ENCODE measurements at places on chromosomes 1 and 21.

GRCh38 chr21:15868940-15869339 lies 139.2 kb downstream of the USP25 start:
- no peak for DNase-seq

GRCh38 chr1:24126018-24126671 lies 14.2 kb upstream of the MYOM3 start:
- peak; percentile 47 for DNase-seq

DNA sequence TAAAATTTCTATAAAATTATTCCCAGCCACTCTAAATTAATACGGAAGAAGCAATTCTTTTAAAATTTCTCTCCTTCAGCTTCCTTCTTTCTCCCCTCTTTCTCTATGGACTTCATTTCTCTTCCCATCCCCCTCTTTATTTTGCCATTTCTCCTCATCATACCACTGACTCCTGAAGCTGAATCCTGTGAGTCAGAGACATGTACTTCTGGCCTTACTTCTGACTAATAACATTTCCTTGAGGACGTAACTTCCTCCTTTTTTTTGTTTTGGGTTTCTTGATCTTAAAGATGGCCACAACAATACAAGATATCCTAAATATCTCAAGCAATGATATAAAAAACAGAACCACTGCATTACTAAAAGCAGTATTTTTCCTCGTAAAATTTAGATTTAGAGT lies 63.6 kb upstream of the DENND1B start:
- DNase-seq, result no peak

DNA sequence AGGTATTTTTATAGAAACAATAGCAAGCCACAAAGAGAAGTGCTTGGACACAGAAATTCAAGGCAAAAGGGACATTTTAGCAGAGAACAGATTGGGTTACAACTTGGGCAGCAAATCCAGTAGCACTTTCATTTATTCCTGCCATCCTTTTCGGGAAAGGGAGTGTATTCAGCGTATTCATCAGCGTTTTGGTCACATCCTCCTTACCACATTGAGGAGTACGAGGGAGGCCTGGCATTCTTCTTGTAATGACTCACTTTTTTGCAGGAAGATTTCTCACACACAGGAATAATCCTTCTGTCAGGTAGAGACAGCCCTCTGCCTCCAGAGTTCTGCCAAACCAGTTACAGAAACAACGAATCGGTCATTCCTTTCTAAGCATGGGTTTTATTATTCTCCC lies 18.1 kb upstream of the FAM78B start:
- no peak for DNase-seq

DNA sequence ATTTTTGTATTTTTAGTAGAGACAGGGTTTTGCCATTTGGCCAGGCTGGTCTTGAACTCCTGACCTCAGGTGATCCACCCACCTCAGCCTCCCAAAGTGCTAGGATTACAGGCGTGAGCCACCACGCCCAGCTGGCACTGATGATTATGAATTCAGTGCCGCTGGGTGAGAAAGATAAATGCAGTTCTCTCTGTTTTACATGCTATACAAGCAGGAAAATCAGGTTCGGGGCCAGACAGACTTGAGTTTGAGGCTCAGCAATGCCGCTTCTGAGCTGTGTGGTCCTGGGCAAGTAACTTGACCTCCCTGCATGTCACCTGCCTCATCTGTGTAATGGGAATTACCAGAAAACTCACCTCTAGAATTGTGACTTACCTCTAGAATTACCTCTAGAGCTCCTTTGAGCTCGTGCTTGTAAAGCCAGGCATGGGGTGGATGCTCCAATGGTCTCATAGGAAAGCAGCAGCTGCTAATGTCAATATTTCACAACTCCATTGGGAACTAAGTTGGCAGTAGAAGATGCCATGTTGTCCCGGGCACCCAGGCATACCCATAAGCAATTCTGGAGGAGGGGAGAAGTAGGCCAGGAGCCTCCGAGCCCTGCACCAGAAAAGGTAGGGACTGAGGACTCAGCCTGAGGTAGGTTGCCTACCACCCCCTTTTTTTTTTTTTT lies 119.8 kb upstream of the SLC25A33 start:
- DNase-seq, result no peak

GRCh38 chr1:10564063-10564462 lies 89.3 kb downstream of the PEX14 start:
- no peak for DNase-seq

DNA sequence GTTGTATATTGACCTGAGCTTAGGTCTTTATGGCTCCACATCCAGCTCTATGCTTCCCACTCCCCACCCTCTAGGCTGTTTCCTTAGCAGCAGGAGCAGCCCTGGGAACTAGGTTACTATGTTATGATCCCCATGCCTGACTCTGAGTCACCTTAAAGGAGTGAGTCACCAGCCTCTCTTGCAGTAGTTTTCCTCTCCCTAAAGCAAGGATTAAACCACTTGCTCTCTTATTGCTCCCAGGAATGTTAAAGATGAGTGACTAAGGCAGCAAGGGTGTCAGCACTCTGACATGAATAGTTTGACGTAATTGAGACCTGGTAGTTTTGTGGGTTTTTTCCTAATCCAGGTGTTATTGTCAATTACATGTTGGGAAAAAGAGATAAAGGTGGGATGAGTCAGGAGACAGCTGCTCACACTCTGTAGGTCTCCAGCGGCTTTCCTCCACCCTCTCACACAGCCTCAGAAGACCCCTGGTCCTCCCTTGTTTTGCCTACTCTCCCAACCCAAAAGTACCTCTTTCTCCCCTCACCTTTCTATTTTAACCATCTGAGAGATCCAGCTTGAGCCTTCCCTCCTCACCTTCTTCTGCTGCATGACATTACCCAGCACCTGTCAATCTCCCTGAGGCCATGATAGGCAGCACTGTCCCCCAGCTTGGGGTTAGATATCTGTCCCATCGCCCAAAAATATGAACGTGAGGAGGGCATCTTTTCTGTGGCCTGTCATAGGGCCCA lies 369.1 kb upstream of the VAMP3 start:
- peak; percentile 85 for DNase-seq

GRCh38 chr1:36163426-36163825 lies 7.5 kb downstream of the MAP7D1 start:
- DNase-seq, result no peak

DNA sequence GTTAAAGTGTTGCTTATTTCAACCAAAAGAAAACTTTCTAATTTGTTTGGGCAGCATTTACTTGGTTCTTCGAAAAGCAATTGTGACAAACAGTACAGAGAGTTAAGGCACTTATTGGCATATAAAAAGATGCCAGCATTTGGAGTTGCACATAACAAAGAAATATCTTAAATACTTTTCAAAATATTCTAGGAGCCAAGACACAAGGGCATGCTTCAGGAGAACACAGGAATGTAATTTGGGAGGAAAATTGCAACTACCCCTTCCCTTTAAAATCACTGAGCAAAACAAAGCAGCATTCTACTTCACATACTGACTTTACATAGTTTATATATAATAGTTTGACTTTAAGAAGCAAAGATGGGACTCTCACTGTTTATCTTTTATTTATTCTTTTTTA lies 4.6 kb upstream of the TIE1 start:
- DNase-seq, result peak; percentile 36

DNA sequence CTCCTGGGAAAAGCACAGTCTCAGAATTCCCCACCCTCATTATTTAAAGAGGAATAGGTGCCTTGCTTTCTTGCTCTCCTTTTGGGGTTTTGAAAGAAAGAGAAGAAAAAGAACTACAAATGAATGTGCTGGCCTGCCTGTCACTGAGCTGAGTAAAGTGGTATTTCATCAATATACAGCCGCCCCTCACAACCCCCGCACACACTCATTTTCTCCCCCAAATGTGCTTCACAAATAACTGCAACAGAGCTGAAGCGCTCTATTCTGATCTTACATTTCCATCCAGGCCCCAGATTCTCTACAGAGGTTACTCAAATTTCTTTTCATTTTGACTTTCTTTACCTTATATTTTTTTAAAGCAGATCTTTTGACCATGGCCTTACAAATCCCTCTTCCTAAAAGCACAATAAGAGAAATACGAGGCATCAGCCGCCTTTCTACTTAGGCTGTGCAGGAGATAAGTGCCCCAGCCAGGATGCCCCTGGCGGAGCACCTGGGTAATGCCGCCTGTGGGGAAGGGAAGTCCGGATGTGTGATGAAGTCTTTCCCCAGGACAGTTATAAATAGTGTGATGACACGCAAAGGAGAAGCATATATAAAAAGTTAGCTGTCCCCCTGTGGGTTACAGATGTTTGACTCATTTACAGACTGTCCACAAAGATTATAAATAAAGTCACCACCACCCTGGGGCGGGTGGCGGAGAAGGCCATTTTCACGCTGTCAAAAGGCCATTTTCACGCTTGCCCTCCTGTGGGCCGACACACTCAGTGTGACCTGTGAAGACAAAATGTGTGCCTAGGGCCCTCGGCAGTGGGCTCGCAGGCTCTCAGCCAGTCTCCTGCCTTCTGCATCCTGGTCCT lies 6.5 kb downstream of the KCNN3 start:
- DNase-seq, result peak; percentile 77

GRCh38 chr1:67314696-67315095 lies 7.0 kb downstream of the IL12RB2 start:
- no peak for DNase-seq

DNA sequence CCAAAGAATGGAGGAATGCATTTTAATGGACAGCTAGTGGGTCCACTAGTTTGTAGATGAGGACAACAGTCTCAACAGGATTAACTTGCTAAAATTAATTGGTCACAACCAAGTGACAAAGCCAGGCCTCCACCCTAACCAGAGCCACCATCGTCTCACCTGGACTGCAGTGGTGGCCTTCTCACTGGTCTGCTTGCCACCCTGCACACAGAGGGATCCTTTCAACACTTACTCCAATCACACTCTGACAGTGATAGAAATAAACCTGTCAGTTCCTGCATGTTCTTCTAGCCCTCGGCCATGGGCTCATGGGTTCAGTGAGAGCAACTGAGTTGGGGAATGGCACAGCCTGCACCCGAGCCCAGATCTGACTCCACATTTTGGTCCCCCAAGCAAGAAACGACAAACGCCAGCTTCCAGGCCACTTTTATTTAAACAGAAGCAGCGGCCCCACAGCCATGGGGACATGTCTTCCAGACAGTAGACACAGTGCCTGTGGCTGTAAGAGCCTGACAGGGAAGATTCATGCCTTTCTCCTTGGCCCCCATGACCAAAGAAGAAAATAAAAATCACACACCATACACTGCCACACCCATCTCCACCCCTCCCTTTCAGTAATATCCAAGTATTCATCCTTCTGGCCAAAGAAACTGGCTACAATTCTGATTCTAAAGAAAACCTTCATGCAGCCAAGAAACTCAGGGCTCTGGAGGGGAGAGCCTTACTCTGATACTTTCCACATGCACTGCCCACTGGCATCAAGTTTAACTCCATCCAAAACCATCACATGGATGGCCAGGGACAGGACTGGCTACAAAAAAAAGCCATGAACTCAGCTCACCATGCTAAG lies 37.6 kb downstream of the DHCR24 start:
- no peak for DNase-seq

GRCh38 chr1:146036241-146036964 lies 14.9 kb upstream of the HJV start:
- no peak for DNase-seq

GRCh38 chr1:63082766-63083165 lies 239.6 kb upstream of the FOXD3 start:
- no peak for DNase-seq

DNA sequence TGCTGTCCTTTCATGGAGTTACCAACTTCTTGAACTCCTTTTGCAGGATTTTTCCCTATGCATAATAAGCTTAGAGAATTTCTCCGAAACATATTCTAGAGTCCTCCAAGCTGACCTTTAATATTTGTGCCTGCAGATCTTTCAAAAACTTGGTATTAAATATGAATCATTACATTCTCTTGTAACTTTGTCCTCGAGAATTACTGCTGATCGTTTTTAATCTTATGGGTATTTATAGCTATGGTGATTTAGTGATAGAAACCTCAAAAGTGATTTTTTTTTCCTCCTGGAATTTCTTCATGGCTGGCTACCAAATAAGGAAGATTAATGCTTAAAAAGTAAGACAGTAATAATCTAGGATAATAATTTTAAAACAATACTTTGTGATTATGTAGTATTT lies 39.1 kb downstream of the MAP3K21 start:
- no peak for DNase-seq

GRCh38 chr1:180586671-180587155 lies 27.9 kb downstream of the OVAAL start:
- DNase-seq, result no peak

- DNase-seq, result no peak
Measured at GRCh38 chr1:234782791-234783190, 172.8 kb upstream of the IRF2BP2 start.

- no peak for DNase-seq
Measured at GRCh38 chr1:209412036-209412435, 171.5 kb upstream of the CAMK1G start.

DNA sequence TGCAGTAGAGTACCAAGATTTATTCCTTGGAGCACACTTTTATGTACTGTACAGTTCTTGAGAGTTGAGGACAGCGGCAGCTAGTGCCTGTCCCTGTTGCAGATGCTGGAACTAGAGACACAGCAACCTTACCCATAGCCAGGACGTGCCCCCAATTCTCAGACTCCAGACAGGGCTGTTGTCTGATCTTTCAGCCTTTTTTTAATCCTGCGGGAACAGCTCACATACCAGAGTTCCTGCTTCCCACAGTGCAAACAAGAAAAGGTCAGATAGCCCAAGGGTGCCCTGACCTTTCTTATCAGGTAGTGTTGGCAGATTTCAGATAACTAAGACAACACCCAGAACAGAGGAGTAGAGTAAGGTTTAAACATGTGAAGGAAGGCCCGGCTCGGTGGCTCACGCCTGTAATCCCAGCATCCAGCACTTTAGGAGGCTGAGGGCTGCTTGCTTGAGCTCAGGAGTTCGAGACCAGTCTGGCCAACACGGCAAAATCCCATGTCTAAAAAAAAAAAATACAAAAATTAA lies 78.5 kb downstream of the DOP1B start:
- DNase-seq, result no peak

- no peak for DNase-seq
Measured at GRCh38 chr1:67721112-67721511, 36.1 kb downstream of the GADD45A start.

DNA sequence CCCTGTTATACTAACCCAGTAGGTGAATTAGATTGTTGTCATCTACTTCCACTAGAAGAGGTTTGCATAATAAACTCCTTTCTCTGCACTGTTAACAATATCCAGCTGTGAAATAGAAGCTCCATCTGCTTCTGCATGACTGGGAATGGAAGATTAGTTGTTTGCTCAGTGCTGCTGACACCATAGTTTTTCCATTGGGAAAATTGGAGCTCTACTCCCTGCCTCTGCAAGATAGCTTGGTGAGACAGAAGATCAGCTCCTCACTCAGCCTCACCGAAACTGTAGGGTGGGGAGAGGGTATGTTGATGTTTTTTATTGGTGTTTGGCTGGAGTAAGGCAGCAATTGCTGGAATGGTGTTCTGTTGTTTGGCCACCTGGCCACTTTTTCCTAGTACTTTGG lies 331.6 kb upstream of the ADAMTS5 start:
- no peak for DNase-seq

DNA sequence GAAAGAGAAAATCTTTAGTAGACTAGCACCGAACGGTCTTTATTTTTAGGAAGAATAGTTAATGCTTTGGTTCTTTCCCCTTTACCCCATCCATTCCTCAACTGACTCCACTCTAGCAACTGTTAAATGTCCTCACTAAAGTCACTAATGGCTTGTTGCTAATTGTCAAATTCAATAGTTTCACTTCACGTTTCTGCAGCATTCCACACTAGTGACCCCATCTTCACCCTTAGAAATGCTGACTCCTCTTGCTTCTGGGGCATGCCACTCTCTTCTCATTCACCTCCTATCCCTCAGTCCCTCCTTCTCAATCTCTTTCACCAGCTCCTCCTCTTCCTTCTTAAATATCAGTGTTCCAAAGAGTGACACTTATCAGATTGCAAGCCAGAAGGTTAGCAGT lies 19.4 kb upstream of the CADM3 start:
- DNase-seq, result no peak

All from foreskin melanocyte (primary cell).